ENCODE measurements at places on chromosomes 7 and 10.

- DNase-seq: no peak
Measured at GRCh38 chr7:70459546-70459945, 672.4 kb upstream of the GALNT17 start.

DNA sequence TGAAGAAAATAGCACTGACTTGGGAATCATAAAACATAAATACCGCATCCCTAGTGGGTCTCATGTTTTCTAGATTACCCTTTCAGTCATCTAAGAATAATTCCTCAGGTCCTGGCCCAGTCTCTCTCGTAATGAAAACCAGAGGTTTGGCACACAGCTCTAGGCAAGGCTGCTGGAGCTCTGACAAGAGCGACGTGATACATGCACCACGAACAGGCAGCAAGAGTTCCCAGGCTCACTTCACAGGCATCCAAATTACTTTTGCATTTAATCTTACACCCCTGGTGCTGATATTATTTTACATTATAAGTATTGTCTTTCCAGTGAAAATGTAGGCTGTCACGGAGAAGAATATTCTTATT is 105.2 kb downstream of the THSD7A start:
- peak; percentile 34 for DNase-seq

- DNase-seq: no peak
Measured at GRCh38 chr10:22681301-22681700, 33.1 kb downstream of the PIP4K2A start.

DNA sequence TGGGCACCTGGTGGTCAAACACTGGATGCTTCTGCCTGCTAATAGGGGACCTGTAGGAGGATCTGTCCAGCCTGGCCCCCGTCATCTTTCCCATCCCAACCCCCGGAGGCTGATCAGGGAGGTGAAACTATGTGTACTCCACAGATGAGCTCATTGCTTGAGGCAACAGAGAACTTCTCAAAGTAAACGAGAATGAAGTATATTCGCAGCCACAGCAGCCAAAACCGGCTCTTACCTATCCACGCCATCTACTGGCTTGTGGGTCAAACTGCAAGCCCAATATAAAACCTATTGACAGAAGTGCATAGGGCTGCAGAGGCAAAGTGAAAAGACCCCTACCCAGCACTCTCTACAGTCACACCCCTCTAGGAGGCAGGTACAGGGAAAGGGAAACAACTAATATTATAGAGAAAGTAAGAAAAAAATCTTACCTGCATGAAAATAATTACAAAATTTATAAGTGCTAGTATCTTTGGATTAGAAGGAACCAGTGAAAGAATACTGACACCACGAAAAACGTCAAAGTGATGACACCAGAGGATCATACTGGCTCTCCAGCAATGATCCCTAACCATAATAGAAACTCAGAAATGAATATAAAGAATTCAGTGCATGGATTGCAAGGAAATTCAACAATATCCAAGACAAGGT is 973.5 kb downstream of the ANKRD7 start:
- DNase-seq: no peak

DNA sequence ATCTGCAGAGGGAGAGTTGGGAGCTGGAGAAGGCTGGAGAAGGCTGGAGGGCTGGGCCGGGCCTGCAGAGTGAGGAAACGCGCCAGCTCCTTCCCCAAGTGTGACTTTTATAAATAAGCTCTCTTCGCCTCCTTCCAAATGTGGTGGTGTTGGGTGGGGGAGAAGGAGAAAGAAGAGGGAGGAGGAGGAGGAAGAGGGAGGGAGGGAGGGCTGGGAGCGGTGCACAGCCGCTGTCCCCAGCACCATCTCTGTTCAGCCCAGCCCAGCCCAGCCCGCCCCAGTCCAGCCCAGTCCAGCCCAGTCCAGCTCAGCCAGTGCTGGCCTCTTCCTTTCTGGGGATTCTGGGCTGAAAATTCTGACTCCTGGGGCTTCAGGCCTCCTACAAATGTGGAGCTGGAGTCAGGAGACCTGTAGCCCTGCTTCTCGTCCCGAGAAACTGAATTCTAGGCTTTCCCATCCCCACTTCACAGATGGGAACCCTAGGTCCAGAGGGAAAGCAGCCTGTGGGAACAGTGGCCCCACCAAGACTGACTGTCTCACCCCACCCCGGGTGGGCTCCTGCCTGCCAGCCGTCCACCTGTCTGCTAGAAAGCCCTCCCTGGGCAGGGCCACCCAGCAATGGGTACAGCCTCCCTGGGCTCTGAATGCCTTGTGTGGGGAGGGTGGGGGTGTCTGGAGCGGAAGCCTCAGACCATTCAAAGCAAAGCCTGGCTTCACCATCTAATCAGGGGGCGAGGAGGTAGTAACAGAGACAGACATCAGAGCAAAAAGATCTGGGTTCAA is 2.3 kb downstream of the STX1A start:
- DNase-seq: no peak

GRCh38 chr7:38798552-38799267 is 110.3 kb downstream of the VPS41 start:
- no peak for DNase-seq

GRCh38 chr7:13910805-13911551 is 78.5 kb downstream of the ETV1 start:
- no peak for DNase-seq

DNA sequence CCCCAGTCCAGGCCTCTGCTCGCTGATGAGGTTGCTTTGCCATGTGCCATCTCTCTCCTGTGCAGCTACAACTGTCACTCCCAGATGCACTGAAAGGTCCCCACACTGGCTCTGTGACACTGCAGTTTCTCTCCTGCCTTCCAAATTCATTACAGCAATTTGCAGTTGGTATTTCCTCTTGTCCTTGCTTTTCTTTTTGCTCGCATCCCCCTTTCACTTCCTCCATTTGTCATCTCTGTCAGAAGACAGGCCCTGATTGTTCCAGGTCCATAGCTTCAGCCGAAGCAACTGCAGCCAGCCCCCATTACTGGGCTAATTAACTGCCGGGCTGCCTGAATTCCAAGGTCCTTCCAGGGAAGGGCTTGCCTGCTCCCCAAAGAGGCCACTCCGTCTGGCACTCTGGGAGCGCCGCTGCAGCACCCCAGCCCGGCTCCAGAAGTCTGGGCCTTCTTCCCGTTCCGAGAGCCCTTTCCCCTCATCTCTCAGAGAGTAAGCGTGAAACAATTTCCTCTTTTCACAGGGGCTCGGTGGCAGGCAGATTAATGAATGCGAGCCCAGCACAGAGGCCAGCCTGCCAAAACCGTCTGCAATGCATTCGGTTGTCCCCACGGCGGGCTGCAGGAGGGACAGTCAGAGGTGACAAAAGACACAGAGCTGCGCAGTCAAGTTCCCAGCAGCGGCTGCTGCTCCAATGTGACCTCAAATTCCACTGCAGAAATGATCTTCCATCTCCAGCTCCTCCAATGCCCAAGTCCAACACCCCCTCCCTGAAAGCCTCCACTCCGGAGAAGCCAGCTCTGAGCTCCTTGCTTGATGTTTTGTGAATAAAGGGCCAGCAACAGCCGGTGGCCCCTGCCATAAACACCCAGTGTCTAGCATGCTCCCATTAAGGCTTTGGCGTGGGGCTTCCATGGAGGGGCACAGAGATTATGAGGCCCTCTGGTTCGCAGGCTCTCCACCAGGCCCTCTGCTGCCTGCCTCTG is 279.4 kb upstream of the HABP2 start:
- peak; percentile 57 for DNase-seq

DNA sequence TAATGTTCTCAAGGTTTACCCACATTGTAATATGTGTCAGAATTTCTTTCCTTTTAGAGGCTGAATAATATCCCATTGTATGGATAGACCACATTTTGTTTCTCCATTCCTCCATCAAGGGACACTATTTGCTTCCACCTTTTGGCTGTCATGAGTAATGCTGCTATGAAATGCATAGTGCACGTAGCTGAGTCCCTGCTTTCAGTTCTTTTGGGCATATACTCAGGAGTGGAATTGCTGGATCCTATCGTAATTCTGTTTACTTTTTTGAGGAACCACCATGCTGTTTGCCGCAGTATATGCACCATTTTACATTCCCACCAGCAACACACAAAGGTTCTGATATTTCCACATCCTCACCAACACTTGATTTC is 60.0 kb downstream of the PRF1 start:
- DNase-seq: no peak

DNA sequence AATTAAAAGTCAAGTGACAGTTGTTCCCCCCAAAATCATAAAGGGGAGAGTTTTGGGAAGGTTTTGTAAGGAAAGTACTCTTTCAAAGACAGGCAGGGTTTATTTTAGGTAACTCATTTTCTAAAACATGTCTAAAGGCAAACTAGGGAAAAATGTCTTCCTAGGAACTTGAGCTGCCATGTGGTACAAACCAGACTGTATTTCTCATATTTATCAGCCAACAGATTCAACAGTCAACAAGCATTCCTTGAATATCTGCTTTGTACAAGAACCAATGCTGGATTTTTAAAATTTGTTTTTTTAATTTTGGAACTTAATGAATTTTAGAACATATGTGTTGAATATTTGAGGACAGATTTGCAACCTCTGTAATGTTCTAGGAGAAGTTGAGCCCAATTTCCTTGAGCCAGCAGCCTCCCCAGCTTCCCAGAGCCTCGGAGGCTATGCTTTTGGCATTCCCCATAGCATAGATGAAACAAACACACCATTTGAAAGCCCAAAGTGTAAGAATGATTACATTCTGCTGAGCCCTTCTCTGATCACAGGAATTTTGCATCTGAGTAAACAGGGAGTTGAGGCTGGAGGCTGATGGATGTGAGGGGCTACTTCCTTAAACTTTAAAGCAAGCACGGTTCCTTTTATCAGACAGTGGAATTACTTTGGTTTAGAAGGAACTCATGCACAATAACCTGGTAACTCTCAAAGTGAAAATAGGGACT is 345.1 kb downstream of the RNLS start:
- no peak for DNase-seq

- no peak for DNase-seq
Measured at GRCh38 chr10:25501912-25502311, 327.1 kb downstream of the GPR158 start.

- no peak for DNase-seq
Measured at GRCh38 chr7:97457054-97457453, 274.8 kb upstream of the TAC1 start.

DNA sequence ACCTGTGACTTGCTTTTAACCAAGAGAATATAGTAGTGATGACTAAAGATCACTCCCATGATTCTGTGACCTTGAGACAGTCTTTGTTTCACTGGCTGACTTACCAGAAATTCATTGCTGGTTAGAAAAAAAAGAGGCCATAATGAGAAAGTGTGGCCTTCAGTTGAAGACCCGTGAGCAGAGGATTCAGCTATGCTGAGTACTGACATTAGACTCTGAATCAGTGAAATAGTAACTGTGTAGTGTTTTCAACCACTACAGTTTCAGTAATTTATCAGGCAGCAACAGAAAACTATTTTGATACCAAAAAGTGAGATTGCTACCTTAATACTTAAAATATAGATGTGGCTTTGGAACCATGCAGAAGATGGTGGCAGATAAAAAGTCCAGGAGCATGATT is 298.0 kb upstream of the KCND2 start:
- no peak for DNase-seq

DNA sequence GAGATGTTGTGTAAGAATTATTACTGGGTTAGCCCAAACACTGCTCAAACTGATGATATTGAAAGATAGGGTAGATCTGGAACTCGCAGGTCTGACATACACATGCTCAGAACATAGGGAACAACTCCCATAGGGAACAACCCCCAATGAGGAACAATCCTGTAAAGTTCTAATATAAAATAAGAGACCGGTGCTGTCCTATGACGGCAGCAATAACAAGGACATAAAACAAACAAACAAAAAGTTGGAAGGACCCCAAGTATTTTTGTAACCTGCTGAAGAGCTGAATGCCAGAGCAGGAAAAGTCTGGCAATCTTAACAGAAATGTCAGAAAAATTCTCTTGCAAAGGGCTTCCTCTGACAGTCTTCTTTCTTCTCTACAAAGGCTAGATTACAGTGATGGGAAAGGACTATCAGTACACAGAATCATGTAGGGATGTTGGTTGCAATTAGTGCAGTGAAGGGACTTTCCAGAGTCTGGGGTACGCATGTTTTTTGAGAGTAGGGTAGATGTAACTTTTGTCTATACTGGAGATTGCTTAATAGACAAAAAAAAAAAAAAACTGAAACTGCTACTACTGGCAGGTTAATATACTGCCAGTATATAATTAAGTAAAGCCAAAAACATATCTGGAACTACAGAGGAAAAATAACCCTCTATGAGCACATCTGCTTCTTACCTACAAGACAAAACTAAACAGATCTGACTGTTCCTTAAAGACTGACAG is 35.5 kb downstream of the IDE start:
- DNase-seq: no peak

GRCh38 chr7:28149291-28150101 is 31.1 kb downstream of the JAZF1 start:
- DNase-seq: no peak

DNA sequence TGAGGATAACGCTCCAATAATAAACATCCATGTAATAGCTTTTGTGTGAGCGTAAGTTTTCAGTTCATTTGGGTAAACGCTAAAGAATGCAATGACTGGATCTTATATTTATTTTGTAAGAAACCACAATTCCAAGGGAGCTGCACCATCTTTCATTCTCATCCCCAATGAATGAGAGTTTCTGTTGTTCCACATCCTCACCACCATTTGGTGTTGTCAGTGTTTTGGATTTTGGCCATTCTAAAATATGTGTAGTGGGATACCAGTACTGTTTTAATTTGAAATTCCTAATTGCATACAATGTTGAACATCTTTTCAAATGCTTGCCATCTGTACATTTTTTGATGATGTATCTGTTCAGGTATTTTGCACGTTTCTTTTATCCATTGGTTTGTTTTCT is 50.9 kb upstream of the SEMA3D start:
- DNase-seq: no peak

GRCh38 chr7:92647652-92648051 is 57.5 kb upstream of the FAM133B start:
- DNase-seq: no peak

GRCh38 chr7:108282427-108282996 is 152.4 kb upstream of the LAMB4 start:
- DNase-seq: no peak

DNA sequence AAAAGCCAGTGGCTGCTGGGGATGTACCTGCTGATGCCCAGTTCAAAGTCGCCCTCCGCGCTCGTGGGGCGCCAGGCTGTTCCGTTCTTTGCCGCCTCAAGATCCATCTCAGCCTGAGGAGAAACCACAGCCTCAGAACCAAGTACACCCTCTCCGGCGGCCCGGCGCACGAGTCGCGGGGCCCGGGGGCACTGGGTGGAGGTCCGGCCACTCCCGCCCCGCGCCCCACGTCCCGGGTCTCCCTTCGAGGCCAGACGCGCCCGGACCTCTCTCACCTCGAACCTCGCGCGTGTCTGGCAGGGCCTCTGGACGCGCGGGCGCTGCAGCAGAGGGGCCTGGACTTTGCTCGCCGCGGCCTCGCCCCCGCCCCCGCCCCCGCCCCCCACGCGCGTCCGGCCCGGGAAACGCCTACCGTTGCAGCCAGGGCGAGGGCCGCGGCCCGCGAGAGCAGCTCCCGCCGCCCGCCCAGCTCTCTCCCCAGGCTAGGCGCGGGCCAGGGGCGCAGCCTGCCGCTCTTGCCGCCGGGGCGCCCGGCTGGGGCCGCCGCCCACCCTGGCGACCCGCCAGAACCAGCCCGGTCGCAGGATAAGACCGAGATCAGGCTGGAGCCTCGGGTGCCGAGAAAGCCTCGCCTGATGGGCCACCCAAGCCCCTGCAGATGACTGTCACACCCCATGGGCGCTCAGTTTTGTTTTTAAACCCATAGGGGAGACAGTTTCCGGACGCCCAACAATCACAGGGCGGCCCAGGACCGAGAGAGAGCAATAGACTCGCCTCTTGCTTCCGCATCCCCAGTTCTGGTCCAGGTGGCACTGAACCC is at the start of gene ABCB4:
Gene ABCB4, minus strand, starts transcription at position 322 of the 820 bp plus-strand sequence. Its CDS starts 215 bp downstream, at position 107.
- DNase-seq: peak; percentile 15

- no peak for DNase-seq
Measured at GRCh38 chr7:7214398-7215347, 32.3 kb downstream of the C1GALT1 start.

GRCh38 chr10:46319389-46319788 is 32.6 kb downstream of the ANTXRL start:
- no peak for DNase-seq
